H4 (cell line): ENCODE measurements at places on chromosomes 11 and 22.

DNA sequence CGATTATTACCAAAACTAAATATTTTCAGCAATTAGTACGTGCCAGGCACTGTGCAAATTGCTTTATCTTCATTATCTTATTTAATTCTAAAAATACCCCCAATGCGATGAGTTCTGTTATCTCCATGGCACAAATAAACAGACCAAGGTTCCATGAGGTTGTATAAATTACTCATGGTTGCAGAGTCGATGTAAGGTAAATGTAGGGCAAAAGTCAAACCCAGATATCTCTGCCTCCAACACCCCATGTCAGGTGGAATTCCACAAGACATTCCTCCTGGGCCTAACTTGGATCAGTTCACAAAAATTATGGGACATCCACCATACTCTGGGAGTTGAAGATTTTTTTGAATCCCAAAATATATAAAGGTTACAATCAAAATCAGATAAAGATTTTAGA, 43.7 kb downstream of the ISX start:
- no peak for DNase-seq

DNA sequence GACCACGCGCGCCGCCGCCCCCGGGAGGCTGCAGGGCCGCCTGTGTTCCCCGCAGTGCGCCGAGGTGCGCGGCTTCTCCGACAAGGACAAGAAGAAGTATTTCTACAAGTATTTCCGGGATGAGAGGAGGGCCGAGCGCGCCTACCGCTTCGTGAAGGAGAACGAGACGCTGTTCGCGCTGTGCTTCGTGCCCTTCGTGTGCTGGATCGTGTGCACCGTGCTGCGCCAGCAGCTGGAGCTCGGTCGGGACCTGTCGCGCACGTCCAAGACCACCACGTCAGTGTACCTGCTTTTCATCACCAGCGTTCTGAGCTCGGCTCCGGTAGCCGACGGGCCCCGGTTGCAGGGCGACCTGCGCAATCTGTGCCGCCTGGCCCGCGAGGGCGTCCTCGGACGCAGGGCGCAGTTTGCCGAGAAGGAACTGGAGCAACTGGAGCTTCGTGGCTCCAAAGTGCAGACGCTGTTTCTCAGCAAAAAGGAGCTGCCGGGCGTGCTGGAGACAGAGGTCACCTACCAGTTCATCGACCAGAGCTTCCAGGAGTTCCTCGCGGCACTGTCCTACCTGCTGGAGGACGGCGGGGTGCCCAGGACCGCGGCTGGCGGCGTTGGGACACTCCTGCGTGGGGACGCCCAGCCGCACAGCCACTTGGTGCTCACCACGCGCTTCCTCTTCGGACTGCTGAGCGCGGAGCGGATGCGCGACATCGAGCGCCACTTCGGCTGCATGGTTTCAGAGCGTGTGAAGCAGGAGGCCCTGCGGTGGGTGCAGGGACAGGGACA, 2.7 kb downstream of the NLRP6 start:
- DNase-seq, result no peak

- peak; percentile 20 for DNase-seq
Observed at GRCh38 chr22:44023404-44024287, 456 bp upstream of the PARVB start.

- peak; percentile 71 for DNase-seq
Observed at GRCh38 chr11:69949327-69949726, 128.8 kb upstream of the ANO1 start.

DNA sequence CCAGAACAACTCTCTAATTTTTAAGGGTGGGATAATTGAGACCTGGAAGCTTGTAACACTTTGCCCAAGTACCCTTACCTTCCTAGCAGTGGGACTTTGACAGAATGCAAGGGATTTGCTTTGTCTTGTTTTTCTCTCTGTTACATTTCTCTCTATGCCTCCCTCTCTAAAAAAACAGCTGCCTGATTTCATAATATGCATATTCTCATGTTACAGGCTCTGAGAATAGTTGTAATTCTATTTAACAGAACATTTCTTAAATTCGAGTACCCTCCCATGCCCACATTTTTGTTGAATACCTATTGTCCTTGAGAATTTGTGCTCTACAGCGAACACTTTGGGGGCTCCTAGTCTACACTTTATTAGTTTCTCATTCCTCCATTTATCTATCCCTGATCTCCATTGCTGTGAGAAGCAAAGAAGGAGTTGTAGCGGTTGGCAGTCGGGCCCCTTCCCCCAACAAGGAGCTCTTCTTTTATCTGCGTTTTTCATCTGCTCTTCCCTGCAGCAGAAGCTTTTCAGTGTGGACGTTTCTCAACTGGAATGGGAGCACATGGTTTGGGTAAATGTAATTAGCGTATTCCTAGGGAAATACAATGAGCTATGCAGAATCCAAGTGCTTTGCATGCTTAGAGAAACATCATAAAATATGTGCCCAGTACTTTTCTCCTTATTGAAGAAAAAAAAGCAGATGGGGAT, 117.7 kb upstream of the CCDC90B start:
- DNase-seq, result no peak

DNA sequence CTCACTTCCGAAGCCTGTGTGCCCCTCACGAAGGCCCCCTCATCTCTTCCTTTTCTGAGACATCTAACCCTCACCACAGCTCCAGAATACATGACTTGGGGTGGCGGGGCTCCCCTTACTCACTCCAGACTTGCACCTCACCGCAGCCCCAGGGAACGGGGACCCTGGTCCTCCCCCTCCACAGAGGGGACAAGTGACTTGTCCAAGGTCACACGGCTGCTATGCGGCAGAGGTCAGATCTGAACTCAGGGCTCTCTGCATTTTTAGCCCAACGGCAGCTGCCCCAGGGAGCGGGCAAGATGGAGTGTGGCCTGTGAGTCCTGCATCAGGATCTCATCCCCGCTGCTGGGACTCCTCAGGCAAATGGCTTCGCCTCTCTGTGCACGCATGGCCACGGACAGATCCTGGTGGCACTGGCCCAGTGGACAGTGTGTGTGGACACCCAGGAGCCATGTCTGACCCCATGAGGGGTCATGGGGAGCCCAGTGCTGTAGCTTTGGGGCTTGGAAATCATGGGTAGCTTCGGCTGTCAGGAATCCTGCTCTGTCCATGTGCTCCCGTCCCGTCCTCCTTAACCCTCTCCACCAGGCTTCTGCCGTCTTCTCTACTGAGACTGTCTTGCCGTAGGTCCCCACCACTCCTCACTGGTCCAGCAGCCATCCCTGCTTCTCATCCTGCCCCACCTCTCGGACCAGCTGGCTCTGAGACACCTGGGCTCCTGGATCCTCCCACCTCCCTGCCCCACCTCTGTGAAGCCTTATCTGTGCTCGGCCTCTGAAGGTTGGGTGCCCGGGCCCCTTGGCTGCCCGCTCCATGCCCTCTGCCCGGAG, 48.0 kb upstream of the CARS1 start:
- DNase-seq, result no peak

- DNase-seq, result no peak
Observed at GRCh38 chr11:94775567-94776327, 7.6 kb downstream of the AMOTL1 start.

DNA sequence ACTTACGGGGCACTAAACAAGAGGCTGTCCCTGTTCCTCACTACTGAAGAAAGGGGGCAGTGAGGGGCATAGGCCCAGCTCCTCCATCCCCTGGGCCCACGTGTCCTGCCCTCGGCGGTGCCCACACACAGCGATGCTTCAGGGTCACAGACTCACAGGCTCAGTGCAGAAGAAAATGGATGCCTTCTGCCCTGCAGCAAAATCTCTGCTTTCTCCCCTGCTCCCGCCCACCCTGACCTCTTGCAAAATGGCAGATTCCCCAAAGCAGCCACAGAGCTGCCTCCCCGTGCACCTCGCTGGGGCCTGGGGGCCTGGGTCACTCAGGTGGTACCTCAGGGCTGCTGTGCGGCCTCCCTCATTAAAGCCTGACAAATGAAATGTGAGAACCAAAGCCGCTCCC, 204.0 kb downstream of the DSCAML1 start:
- DNase-seq, result no peak

DNA sequence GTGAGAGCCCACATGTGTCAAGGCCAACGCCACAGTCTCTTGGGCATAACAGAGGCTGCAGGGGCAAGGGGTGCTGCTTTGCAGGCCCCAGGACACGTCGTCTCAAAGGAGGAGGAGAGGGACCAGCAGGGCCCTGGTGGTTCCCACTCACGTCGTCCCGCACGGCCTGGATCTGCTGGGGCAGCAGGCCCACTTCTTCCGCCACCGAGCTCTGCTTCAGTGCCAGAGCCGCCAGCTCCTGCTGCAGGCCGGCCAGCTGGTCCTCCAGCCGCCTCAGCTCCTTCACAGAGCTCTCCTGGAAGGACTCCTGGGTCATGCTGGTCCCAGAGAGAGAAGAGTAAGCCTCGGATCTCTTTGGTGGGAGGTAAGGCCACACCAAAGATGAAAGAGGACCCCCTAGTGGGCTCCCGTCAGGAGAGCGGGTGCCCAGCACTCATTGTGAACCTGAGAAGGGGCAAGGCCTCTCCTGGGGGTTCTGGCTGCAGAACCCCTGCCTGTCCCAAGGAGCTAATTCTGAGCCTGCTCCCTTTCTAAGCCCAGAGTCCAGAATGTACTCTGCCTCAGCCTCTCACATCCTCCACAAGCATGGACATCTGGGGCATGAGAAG, 15.6 kb downstream of the SUN2 start:
- DNase-seq, result no peak

GRCh38 chr22:46957521-46957920, 195.1 kb downstream of the TBC1D22A start:
- DNase-seq, result no peak

DNA sequence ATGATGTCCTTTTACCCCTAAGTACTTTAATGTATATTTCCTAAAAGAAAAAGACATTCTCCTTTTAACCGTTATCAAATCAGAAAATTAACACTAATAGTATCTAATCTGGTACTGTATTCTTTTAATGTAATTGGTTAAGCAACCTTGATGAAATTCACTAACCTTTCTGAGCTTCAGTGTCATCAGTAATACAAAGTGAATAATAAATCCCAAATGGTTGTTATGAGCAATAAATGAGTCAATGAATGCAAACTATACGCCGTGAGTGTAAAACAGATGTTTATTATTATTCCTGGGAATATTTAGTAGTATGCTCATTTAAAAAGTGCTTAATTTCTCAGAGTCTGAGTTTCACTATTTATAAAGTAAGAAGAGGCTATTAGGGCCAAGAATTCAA, 21.5 kb downstream of the UEVLD start:
- no peak for DNase-seq

- no peak for DNase-seq
Observed at GRCh38 chr11:88307749-88308425, 29.6 kb downstream of the CTSC start.

- no peak for DNase-seq
Observed at GRCh38 chr22:19958083-19959042, 16.7 kb upstream of the TXNRD2 start.

DNA sequence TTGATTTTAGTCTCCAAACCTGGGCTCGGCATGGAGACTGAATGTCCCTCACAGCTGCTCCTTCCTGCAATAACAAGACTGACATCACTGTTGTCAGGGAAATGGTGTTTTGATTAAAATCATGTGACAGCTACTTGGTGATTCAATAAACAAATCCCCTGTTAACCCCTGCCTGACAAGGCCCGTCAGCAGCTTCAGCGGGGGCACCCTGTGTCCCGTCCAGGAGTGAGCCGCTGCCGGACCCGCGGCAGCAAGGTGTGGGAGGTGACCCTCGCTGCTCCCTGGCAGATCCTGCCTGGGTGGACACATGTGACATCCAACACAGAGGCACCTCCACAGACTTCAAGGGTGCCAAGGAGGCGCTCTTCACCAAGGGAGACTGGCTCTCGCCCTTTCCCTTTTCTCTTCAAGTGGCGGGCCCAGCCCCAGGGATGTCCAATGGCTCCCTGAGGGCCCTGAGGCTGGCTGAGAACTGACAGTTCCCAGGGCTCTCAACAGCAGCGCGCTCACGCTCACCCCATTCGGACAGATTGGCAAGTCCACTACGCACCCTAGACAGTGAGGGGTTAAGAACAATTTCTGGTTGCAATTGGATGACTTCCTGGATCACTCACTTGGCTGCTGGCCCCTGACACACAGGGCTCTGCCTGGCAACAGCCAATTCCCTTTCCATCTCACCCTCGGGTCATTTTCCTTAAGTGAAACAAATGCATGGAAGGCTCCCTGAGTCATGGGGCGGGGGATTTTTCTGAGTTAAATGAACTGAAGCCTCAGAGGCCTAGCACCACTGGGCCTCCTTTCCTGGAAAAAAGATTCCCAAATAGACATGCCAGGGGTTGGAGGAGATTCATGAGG, 30.7 kb downstream of the PPP2R1B start:
- peak; percentile 96 for DNase-seq

- no peak for DNase-seq
Observed at GRCh38 chr22:37472418-37473006, 13.7 kb downstream of the MFNG start.

GRCh38 chr11:113926273-113927197, 21.9 kb downstream of the HTR3B start:
- DNase-seq, result no peak

DNA sequence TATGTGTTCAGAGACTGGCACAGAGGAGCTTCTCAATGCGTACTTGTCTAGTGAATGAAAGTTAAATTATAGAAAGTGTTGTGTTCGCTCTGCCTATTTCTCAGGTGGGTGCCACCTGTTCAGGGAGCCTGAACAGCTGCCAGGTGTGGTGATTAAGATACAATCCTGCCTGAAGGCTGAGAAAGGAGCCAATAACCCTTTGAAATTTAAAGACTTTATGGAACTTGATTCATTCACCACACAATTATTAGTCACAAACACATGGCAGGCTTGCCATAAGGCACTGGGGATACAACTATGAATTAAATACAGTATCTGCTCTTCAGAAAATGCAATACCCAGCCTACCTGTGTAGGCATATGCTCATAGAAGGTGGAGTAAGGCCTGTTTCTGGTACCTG, 92.9 kb upstream of the AMOTL1 start:
- no peak for DNase-seq

- no peak for DNase-seq
Observed at GRCh38 chr11:35308157-35308556, 111.2 kb downstream of the SLC1A2 start.

- peak; percentile 45 for DNase-seq
Observed at GRCh38 chr11:72238040-72238450, 5.9 kb downstream of the PHOX2A start.

DNA sequence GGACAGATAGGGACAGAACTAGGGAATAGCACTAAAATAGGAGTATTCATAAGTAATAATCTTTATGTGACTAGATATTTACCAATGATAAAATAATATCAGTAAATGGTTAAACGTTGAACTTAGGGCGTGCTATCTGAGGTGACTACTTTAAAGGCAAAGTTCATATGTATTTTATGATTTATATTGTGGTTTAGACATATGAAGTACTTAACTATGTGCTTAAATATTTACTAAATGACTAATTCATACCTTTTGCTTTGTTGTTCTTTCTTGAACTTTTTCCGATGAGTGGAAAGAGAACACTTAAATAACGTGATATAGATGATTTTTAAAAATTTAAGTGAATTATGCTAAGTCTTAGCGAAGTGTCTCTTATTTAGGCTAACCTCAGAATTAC, 14.7 kb downstream of the LUZP2 start:
- no peak for DNase-seq
